Stimulated activated CD4-positive, alpha-beta T cell treated with anti-CD3 and anti-CD28 coated beads, Interleukin-4, amount 100 ng/mL, for 24 hours (primary cell): ENCODE measurements at places on chromosomes 5 and 9.

- no peak for DNase-seq
Measured at GRCh38 chr5:137498301-137498735, 808 bp downstream of the SPOCK1 start.

- DNase-seq, result no peak
Measured at GRCh38 chr9:30915451-30915850, 1469.0 kb upstream of the ACO1 start.

DNA sequence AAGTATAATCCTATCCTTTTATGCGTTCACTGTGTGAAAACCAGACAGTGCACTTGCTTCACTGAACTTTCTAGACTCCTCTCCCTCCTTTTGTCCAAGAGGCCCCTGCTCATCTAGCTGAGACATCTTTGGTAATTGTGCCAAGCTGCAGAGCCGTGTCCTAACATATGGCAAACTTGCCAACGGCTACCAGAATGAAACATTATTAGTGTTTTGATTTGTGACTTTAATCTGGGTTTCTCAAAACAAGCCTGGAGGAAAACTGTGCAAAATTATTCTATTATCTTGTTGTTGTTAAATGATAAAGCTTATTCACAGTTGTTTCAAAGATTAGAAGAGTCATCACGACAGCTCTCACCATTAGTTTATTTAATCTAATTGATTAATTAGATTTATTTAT is 79.0 kb upstream of the RETREG1 start:
- no peak for DNase-seq

DNA sequence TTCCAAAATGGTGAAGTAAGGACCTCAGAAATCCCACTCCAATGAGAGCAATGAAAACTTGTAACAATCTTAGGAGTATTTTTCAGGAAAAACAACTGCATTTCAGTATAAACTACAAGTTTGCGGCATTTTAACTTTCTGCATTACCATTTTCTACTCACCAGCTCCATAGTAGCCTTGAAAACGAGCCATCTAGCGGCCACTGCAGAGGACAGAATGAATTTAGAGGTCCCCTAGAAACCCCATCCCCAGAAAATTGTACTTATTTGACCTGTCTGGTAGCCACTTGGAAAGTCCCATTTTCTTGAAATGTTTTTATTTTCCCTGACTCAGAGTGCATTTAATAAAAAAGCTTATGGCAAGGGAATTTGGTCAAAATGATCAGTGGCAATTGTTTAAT is 205.4 kb upstream of the ITGA1 start:
- no peak for DNase-seq

GRCh38 chr5:56048124-56048523 is 53.4 kb upstream of the IL6ST start:
- DNase-seq, result no peak

DNA sequence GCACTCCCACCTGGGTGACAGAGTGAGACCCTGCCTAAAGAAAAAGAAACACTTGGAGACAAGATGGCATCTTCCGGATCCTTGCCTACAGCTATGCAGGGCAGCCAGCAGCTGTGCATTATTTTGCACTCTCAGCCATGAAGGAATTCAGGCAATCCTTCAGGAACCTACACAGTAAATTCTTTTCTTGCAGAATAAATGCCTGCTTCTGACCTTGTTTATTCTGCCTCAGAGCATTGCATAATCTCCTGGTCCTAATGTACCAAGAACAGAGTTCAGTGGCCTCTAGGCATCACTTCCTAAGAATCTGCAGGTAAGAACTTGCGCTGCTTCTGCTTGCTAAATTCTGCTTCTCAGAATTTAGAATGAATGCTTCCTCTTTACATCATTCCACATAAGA is 16.8 kb downstream of the GLDC start:
- DNase-seq, result no peak

GRCh38 chr5:147169399-147169798 is 65.4 kb upstream of the STK32A start:
- no peak for DNase-seq

- DNase-seq, result no peak
Measured at GRCh38 chr9:133122935-133123611, 2.0 kb upstream of the RALGDS start.

- no peak for DNase-seq
Measured at GRCh38 chr9:137279741-137280473, 2.4 kb downstream of the TOR4A start.

DNA sequence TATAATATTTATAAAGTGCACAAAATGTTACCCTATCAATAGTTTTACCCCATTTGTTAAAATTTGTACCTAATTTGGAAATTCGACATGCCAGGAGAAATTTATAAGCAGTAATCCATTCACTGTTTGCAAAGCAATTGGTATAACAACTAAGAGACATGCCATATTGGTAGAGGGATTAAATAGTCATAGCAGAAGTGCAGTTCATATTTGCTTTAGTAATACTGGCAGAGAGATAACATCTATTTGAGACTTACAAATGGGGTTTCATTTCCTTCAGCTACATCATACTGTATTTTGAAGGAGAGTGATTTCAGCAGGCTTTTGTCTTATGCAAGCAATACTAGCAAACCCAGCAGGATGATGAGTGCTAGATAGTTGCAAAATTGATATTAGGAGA is 610.4 kb upstream of the CDH10 start:
- no peak for DNase-seq

GRCh38 chr5:129398026-129398678 is 61.9 kb upstream of the ADAMTS19 start:
- no peak for DNase-seq

DNA sequence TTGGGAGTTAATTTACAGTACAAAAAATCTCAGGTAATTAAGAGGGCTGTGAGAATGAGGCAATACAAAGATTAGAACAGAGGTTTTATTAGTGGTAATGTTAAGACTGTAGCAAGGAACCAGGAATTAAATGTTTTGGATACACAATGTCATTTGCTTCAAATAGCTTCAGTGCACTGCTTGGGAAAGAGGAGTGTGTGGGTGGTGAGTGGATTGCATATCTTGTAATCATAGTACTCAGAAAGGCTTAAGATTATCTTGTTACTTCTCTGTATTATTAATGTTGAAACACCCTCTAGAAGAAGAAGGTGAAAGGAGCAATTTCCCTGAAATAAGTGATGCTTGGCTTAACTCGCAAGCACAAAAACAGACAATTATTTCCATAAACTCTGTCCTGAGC is 21.0 kb upstream of the TBCA start:
- no peak for DNase-seq

DNA sequence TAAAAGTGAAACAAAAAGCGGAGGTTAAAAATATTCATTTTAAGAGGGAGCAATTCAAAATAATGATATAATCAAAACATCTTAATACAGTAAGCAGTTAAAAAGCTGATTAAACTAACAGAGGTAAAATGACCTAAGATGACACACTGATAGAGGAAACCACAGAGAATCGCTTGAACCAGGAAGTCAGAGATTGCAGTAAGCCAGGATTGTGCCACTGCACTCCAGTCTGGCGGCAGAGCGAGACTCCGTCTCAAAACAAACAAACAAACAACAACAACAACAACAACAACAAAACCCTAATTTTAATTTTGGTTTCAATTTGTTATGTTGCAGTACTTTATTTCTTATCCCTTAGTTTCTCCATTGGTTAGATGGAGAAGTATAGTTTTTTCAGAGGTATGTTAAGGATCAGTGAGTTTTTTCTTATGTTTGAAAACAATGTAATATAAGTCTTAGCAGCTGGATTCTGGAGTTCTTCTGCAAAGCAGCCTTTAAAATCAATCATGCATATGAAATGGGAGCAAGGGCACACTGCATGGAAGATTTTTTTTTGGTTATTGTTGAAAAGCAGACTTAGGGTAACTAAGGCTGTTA is 58.5 kb downstream of the MLANA start:
- DNase-seq, result no peak

- peak; percentile 36 for DNase-seq
Measured at GRCh38 chr5:1380011-1380817, 35.3 kb upstream of the CLPTM1L start.

DNA sequence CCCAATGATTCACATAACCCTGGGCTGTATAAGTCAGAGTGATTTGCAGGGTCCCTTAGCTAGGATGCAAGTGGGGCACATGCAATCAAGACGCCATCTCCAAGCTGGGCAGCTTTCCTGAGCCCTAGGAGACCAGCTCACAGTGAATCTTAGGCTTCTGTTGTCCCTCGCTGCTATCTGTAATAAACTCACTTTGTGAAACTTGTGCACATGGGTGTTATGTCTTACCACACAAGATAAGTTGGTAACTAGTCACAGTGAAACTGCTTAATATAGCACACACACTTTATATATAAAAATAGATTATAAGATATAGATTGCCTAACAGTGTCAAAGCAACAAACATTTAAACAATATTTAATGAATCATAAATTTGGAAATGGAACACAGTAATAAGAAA is 658.5 kb downstream of the SLCO4C1 start:
- DNase-seq, result no peak

GRCh38 chr9:131335368-131335755 is 45.8 kb downstream of the PLPP7 start:
- no peak for DNase-seq

DNA sequence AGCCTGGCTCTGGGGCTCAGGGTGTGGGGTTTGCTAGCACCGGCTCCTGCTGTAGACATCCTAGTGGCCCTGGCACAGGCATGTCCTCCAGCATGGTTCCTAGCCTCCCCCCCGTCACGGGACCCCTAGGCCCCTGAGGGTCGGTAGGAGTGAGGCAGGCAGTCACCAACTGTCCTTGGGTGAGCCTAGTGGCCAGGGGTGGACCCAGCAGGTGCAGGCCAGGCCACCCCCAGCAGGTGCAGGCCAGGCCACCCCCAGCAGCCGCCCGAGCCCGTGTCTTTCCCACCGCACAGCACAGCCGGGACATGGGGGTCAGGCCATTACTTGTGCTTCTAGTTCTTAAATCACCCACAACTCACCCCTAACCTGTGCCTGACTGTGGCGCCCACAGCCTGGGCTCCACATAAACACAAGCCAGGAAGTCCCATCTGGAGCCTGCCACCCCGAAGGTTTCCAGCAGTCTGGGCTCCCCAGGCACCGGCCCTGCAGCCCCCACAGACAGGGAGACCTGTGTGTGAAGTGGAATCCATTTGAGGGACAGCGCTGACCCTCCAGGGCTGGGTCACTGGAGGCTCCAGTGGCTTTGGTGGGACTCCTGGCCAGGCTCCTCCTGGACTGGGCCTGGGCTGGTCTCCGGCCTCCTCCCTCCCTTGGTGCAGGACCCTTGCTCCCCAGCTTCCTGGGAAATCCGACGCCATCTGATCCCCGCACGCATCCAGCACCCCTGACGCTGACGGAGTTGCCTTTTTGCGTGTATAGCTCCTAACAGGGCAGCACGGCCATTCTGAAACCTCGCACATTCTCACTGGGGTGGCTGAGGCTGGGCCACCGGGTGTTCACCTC is 114.1 kb upstream of the LPCAT1 start:
- no peak for DNase-seq

DNA sequence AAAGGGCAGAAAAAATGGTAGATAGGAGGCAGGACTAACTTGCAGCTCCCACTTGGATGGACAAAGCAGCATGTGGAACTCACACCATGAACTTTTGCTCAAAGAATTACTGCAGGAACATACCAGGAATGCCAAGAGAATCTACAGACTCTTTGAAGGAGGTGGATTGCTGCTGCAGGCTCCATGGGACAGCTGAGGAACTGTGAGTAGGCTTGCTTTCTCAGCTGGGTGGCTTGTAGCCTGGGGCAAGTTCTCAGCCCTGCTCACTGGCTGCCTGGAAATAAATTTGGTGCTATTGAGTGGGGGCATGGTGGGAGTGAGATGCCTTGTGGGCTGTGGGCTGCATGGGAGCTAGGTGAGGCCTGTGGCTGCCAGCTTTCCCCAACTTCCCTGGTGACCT is 574.5 kb downstream of the PRELID2 start:
- no peak for DNase-seq

DNA sequence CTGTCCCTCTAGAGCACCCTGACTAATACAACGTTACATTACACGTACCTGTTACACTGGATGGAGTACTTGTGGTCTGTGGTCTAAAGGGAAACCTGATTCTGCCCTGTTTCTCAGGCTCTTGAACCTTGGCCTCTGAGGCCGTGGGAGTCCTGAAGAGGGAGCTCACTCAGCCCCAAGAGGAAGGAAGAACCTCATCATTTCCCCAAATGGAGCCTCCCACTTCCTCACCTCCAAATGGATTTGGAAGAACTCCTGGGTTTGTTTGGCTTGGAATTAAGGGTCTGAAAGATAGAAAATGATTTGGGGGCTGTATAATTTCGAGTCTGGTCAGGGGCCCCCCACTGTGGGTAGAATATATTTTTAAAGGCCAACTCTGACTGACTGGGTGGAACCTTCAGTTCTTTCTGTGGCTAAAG is 200.2 kb downstream of the SEMA6A start:
- no peak for DNase-seq

- peak; percentile 45 for DNase-seq
Measured at GRCh38 chr5:137498736-137499505, at the start of gene SPOCK1. SPOCK1 (minus strand) TSS chr5:137499326.

GRCh38 chr5:170747357-170747756 is 36.2 kb upstream of the GABRP start:
- DNase-seq, result no peak

DNA sequence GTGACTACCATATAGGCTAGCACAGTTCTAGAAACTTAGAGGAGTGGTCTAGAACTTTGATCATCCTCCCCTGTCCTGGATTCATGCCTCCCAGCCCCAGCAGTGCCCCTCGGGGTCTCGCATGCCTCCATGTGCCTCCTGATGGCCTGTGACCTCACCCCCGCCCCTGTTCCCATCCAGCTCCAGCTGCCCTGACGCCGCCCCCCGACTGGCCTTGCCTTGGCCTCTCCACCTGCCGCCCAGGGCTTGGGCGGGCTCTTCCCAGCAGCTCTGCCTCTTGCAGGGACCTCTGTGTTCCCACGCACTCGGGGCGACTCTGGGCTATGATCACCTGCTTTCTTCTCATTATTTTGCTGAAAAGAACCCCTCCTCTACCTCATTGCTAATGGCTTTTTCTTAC is 115.4 kb upstream of the PHYKPL start:
- DNase-seq, result no peak

- DNase-seq, result no peak
Measured at GRCh38 chr9:91785447-91785842, 164.6 kb downstream of the ROR2 start.

- no peak for DNase-seq
Measured at GRCh38 chr5:1484730-1485578, 38.8 kb downstream of the LPCAT1 start.

- no peak for DNase-seq
Measured at GRCh38 chr9:79568337-79569101, 3.2 kb upstream of the TLE4 start.

GRCh38 chr9:99867968-99868367 is 38.5 kb upstream of the STX17 start:
- DNase-seq, result no peak

GRCh38 chr5:150164211-150164980 is 2.2 kb upstream of the CDX1 start:
- no peak for DNase-seq

DNA sequence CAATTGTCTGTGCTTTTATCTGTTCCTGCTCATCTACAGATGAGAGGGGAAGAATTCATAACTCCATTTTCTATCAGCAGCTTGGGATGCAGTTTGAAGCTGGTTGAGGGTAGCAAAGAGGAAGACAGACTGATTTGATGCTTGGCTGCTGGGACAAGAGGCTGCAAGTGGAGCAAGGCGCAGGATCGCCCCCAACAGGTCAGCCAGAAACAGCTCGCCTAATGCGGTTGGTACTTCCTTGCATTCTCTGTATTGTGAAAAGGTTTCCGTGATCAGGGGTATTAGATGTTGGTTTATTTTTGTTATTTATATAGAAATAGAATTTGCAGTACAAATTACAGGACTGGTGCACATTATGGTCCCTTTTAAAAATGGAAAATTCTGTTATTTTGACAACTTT is 40.6 kb downstream of the ZNF883 start:
- DNase-seq, result no peak

GRCh38 chr9:83962165-83962564 is 17.9 kb downstream of the HNRNPK start:
- DNase-seq, result no peak

- DNase-seq, result no peak
Measured at GRCh38 chr5:131939690-131940345, 5.6 kb downstream of the MEIKIN start.
